ENCODE measurements at places on chromosomes 5 and 9.

- DNase-seq: peak; percentile 28
Observed at GRCh38 chr9:132350861-132351315, 3.9 kb downstream of the SETX start.

DNA sequence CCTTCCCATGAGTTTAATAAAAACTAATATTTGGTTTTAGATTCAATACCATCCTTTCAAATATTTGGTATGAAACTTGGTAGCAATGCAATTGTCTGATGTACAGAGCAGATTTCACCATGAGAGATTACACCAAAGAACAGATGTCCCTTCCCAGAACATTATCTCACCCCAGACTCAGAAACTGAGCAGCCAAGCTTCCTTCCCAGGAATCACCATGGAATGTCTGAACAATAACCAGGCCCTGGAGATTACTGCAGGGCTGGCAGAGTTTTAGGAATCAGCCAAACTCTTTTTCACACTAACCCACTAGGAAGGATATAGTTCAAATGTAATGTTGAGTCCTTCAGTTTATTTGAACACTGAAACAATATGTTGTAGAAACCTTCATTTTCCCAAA lies 23.9 kb downstream of the CLTA start:
- DNase-seq: no peak

DNA sequence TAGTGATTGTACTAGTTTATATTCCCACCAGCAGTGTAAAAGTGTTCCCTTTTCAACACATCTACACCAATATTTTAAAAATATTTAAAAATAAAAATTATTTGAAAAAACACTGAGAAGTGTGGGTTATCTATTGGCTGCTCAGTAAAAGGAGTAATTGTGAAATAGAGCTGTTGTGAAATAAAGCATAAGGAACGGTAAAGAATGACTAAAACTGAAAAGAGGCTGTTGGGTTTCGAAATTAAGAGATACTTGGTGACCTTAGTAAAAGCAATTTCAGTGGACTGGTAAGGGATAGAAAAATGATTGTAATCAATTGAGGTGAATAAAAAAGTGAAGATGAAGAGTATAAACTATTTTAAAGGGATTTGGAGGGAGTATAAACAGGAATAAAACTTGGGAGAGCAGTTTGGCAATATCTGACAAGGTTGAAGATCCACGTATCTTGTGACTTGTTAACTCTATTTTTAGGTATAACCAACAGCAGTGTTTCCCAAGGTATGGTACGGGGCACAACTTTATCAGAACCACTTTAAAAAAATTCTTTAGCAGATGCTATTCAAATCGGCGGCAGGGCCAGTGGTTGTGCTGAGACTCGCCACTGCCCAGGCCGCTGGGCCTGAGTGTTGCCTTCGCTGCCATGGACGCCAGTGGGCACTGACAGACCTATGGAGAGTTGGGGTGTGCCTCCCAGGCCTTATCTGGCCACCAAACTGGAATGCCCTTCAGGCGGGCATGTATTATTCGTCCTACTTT lies 63.3 kb downstream of the TMEM38B start:
- no peak for DNase-seq

GRCh38 chr5:33781286-33781685 lies 110.5 kb downstream of the ADAMTS12 start:
- no peak for DNase-seq

- DNase-seq: no peak
Observed at GRCh38 chr5:89988998-89989655, 420.4 kb downstream of the CETN3 start.

- no peak for DNase-seq
Observed at GRCh38 chr5:121273833-121274433, 577.7 kb upstream of the FTMT start.

DNA sequence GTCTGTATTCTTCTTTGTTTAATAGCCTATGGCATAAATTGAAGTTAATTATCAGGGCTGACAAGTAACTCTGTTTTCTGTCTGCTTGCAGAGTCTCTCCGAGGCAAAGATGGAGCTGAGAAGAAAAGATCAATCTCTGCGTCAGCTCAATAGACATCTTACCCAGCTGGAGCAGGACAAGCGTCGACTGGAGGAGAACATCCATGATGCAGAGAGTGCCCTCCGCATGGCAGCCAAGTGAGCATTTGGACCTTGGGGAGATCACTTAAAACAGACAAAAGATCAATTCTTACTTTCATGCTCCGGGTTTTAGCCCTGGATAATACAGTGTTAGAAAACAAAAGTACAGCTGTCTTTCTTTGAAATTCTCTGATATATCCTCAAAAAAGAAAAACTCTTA lies 293.8 kb downstream of the CCDC171 start:
- DNase-seq: no peak

DNA sequence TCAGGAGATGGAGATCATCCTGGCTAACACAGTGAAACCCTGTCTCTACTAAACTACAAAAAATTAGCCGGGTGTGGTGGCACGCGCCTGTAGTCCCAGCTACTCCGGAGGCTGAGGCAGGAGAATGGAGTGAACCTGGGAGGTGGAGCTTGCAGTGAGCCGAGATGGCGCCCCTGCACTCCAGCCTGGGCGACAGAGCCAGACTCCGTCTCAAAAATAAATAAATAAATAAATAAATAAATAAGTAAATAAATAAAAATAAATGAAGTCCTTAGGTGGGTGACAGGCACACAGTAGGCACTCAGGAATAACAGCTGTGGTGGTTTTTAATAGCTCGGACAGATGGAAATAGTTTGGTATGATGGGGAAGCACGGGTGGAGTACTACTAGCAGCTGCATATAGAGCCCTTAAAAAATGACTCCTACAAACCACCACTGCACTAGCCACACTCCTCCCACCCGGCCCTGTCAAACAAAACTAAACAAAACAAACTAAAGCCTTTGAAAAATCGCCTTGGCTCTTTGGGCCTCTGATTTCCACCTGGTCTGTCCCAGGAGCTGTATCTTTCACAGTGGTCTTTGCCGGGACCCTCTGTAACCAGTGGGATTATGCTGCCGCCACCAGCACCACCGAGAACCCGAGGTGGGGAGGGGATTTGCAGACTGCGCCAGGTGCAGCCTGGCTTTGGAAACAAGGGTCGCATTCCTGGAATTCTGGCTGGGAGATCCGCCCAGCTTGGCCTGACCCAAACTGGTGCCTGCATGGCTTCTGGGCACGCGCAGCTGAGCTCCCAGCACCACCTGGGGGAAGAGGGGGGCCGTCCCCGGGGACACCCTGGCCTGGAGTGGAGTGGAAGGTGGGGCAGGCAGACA lies 5.1 kb upstream of the WDR5 start:
- no peak for DNase-seq

- DNase-seq: no peak
Observed at GRCh38 chr9:126681336-126681735, 67.6 kb downstream of the LMX1B start.

DNA sequence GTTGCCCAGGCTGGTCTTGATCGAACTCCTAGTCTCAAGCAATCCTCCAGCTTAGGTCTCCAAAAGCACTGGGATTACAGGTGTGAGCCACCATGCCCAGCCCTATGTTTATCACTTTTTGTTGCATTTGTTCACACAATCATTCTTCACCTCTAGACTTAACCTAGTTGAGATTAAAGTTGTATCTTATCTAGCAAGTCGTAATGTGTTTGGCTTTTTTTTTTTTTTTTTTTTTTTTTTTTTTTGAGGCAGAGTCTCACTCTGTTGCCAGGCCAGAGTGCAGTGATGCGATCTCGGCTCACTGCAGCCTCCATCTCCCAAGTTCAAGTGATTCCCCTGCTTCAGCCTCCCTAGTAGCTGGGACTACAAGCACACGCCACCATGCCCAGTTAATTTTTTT lies 90.2 kb upstream of the C9orf72 start:
- no peak for DNase-seq

GRCh38 chr9:134329886-134330285 lies 3.6 kb downstream of the RXRA start:
- DNase-seq: no peak

DNA sequence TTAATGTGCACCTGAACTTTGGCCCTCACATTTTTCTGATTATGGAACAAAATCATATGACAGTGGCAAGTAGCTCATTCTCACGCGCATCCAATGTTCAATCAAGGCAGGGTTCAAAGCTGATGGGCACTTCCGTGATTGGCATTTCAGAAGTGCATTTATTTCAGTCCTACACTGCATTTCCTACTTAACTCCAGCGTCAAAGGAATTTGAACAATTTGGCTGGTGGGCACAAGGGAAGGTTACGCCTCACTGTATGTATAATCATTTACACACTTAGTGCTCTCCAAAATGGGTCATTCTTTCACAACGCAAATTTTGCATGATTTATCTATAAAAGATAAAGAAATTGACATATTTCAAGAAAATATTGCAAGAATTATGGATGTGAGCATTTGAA lies 167.9 kb upstream of the VLDLR start:
- DNase-seq: no peak

GRCh38 chr9:113492343-113493202 lies 29.0 kb downstream of the RGS3 start:
- DNase-seq: no peak

- no peak for DNase-seq
Observed at GRCh38 chr9:86454701-86455615, 100.7 kb upstream of the TUT7 start.

DNA sequence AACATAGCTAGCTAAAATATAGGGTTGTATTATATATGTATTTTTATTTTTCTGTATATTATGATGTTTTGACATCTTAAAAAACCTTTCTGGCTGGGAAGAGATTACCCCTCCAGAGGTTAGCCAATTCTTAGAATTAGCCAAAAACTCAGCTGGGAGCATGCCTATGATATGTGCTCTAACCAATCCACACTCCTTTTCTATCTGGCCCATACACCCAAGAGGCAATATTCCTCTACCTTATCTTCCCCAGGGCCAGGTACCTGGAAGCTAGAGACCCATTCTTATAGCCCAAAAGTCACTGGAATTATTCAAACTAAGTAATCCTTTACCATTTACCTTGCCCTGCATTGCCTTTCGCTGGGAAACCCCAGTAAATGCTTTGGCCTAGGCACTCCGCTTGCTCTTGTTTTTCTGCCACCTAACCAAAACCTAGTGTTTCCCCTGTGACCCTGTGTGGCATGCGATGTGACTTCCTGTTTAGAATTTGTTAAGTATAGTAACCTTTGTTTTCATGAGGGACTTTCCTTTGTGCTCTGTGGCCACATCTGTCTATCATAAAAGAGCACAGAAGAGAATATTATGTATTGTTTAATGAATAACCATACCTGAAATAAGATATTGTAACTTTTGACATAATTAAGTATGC lies 37.4 kb downstream of the CSNK1G3 start:
- DNase-seq: peak; percentile 67

DNA sequence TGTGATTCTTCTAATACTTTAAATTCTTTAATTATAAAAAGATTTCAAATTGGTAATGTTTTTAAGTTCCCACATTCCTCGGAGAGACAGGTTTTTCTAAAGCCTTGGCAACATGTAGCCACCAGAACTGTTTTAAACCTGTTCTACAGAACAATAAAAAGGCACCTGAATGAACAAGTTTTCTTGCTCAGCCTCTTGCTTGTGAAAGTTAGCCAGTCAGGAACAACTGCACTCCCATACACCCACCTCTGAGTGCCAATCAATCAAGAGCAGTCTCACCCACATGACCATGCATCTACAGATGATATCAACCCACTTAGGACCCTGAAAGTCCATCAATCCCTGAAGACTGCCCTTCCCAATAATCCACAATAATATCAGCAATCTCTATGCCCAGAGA lies 62.3 kb downstream of the AP3B1 start:
- DNase-seq: no peak

DNA sequence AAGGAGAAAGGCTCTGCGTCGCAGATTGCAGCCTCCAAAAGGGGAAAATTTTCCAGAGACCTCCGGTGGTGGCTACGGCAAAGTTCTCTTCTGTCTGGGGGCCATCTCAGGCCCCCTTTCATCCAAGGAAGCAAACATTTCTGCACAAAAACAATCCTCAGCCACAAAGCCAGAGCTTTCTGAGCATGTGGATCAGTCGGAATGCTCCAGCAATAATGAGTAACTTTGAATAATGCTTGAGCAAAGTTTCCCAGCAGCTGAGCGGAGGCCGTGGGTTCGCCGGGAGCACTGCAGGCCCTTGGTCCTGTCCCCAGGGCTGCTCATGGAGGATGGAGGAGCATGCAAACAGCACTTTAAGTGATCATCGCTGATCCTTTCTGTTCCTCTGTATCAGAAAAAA lies 60.2 kb upstream of the UNC5A start:
- DNase-seq: no peak

- no peak for DNase-seq
Observed at GRCh38 chr9:93139365-93140182, 5.5 kb upstream of the NINJ1 start.

DNA sequence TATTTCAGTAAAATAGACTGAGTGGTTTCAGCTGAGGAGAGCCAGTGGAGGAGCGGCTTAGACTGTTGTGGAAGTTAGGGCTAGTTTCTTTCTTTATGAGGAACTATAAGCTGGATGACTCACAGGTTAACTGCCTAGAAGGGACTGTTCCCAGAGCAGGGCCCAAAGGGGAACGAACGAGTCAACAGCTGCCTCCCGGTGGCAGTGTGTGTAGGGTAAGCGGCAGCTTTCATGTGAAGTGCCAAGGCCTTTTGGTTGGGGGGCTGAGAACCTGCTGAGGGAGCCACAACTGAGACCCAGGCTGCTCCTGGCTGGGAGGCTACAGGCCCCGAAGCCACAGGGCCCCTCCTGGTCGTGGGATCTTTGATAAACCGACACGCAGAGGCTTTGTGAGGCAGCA lies 7.0 kb downstream of the SQSTM1 start:
- DNase-seq: peak; percentile 46
